H4 (cell line): ENCODE measurements at places on chromosomes 16 and 17. TPM values are rescaled to one million over a fixed set of nuclear protein-coding genes. Genes with fewer than 3 reads are reported as not detected.
A peak's percentile ranks its signal among the peaks of the same experiment; 100 is the strongest.

DNA sequence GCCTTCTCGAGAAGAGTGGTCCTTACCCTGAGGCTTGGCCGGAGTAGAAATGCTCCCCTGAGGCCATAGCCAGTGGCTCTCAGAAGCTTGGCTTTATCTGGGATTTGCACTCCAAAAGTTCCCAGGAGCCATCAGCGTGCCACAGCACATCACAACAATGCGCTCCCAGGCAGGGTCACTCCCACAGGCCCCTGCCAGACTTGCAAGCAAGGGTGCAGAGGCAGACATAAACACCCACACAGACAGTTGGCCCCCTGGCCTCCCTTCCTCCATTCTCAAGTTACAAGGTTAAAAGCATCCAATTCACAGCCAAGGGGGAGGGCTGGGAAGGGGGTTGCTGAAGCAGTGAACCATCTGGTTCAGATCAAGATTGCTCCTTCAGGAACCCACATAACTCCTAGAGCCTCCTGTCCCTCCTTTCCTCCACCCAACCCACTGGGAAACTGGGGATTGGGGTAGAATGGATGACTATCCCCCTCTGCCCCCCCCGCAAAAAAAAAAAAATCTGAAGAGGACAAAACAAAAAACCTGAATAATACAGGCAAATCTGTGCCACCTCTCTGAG lies 1.8 kb downstream of the ST3GAL2 start:
- DNase-seq, result peak; percentile 95

The SLFN14 gene
- total RNA-seq, result not detected in 2 replicates

The PHOSPHO1 gene
- 0.74 and 0.88 TPM in 2 replicates for total RNA-seq

- no peak for DNase-seq
Observed at GRCh38 chr16:79836144-79836543, 235.6 kb upstream of the MAF start.

The ZNF174 gene
- total RNA-seq, result 9.7 and 11.2 TPM in 2 replicates

The DNAI2 gene
- total RNA-seq, result not detected in 2 replicates

DNA sequence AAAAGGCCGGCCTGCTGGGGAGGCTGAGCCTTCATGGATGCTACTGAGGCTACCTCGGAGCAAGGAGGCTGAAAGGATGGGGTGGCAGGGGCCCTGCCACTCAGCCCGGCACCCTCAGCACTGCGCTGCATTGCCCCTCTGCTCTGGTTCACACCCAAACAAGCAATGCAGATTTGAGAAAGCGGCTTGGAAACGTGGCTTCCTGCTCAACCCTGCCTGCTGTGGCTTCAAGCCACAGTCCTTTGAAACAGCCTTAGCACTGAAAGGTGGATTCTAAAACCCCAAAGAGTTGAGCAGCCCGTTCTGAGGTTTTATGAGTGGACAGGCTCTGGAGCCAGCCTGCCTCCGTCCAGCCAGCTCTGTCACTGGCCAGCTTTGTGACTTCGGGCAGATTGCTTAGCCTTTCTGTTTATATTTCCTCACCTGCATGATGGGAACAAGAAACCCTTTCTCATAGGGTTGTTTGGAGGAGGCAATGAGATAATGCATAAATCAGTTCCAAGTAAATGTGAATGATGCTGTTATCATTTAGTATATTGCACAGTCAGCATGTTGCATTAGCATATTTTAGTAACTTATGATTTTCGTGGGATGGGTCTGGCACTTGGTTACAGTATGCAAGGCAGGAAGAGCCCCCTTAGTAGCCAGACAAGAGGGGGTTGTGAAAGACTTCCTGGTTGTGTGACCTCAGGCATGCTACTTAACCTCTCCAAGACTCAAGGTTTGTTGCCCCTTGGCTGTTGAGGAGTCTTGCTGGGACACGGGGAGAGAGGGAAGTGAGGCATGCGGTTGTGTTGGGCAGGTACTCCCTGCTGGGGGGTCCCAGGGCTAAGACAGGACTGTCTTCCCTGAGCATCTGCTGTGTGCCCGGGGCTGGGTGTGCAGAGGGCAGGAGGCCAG lies 23.6 kb downstream of the CRISPLD2 start:
- DNase-seq, result no peak

- DNase-seq, result no peak
Observed at GRCh38 chr17:83162035-83162745, 82.8 kb downstream of the METRNL start.

The DPEP2 gene
- not detected in 2 replicates for total RNA-seq

GRCh38 chr16:50393858-50394802 lies 25.3 kb upstream of the BRD7 start:
- no peak for DNase-seq

- no peak for DNase-seq
Observed at GRCh38 chr16:3482659-3483241, 12.5 kb downstream of the C16orf90 start.

- no peak for DNase-seq
Observed at GRCh38 chr17:39742856-39743436, 5.2 kb downstream of the GRB7 start.
